ENCODE measurements at places on chromosomes 7 and 10. TPM values are rescaled to one million over a fixed set of nuclear protein-coding genes. Genes with fewer than 3 reads are reported as not detected.

GRCh38 chr10:59908808-59909143, 2.4 kb upstream of the CCDC6 start:
- DNase-seq = no peak

DNA sequence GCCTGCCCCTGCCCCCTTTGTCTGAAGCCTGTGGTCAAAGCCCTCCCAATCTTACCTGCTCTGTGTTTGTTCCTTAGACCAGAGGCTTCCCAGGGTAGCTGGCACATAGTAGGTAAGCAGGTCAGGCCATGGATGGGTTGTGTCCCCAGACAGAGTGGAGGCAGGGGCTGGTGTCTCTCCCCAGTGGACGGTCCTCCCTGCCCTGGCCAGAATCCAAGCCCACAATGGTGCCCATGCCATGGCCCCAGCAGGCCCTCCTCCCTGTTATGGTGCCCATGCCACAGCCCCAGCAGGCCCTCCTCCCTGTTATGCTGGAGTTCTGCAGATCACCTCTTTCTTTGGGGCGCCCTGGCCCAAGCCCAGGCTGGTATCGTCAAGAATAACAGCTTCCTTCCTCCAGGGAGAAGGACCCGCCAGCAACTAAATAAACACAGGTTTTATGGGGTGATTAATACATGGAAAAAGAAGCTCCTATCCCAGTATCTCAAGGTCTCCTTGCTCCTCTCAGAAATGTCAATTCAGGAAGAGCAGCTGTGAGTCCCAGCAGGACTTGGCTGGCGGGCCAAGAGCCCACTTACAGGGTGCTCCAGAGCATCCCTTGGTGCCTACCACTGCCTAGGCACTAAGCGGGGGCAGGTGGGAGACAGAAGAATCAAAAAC, 82.0 kb downstream of the NEURL1 start:
- DNase-seq = no peak

DNA sequence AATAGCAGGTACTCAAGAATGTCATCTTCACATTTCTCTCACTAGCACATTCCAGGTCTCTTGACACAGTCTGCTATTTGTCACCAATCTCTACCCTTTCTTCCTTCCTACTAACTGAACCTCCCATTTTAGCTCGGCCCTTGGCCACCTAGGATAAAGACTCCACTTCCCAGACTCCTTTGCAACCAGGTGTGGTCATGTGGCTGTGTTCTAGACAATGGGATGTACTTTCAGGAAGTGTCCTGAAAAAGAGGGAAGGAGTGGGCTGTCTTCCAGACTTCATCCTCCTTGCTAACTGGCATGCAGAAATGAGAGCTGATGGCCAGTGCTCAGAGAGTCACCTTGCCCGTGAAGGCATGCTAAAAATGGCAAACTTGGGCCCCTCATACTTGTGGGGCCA, 139.2 kb downstream of the AMPH start:
- DNase-seq = no peak

- DNase-seq = no peak
Measured at GRCh38 chr7:82247814-82248433, 195.7 kb downstream of the CACNA2D1 start.

GRCh38 chr7:28591725-28592349, 179.5 kb downstream of the CREB5 start:
- DNase-seq = no peak

GRCh38 chr7:91957232-91957631, 16.6 kb downstream of the AKAP9 start:
- no peak for DNase-seq

DNA sequence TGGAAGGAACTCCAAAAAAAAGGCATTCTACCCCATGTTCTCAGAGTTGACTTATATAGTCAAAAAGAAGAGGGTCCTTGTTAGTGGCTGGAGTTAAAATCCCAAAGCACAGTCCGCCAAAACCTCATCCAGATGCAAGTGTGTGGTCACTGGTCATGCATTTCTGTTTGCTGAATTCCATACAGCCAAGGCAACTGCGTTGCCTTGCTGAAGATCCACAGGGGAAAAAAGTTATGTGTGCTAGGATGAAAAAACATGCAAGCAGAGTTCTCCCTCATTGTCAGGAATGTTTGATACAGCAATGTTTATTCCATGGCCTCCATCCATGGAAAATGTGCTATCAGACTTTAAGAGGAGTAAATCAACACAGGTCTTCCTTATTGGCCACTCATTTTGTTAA, 213.1 kb downstream of the CREB5 start:
- DNase-seq = no peak

DNA sequence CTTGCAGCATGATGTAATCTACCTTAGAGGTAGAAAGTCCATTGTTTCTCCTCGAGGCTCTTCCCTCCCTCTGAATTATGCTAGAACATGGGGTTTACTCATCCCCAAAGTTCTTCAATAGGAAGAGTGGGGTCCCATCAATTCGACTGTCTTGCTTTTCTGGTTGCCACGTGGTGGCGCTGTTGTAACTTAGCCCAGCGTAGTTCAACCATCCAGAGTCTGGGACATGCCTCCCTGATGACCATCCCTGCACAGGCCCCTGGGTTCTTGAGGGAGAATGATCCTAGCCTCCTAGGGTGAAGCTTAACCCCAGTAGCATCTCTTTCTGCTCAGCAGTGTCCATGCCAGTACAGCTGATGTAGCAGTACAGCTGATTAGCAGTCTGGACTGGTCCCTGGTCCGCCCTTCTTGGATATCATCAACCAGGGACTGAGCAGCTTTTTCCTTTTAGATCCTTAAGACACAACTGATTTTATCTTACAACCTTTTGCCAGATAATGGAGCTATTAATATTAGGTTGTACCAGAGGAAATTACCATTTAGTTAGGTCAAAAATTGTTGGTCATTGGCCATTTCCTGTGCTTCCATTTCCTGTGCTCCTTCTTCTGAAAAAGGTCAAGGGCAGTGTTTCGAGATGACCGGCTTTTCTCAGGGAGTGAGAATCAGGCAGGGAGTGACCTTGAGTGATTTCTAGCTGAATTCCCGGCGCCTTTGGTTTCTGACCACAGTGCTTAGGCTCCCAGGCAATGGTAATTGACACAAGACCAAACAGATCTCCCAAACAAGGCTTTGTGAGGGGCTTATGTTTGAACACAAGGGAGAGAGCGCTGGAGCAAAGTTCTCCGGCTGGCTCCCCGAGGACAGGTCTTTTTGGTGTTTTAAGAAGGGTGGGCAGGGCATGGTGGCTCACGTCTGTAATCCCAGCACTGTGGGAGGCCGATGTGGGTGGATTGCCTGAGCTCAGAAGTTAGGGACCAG, 65.4 kb downstream of the TACC2 start:
- DNase-seq = no peak

GRCh38 chr10:129605266-129605985, 138.4 kb downstream of the MGMT start:
- DNase-seq = no peak

DNA sequence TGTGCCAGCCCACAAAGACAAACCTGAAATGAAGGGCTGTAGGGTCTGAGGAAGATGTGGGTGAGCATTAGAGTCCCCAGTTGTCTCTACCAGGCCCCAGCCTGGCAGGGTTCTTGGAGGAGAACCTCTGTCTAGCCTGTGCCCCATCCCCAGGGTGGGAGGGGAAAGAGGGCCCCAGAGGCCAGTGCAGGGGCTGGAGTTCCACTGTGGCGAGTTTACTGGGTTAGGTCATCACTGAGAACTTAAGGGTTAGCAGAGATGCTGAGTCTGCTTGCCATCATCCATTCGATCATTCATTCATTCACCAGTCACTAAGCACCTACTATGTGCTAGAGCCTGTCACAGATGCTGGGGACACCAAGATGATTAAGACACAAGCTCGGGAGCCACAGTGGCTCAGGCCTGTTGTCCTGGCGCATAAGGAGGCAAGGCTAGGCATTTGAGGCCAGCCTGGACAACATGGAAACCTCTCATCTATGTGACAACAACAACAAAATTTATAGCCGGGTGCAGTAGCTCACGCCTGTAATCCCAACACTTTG, 2.6 kb downstream of the ANKRD2 start:
- no peak for DNase-seq

DNA sequence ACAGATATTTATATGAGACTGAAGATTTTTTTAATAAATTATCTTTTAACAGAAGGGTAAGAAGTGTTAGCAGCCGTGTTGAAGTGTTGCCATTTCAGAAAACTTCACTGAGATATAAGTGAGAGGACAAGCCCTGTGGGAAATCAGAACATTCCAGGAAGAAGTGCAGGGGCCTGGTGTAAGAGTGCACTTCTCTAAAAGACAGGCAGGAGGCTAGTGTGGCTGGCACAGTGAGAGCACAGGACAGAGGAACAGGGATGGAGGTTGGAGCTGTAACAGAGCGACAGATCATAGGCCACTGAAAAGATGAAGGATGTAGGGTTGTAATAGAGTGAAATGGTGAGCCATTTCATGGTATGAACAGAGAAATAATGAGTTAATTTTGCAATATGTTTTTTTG, 608.9 kb downstream of the SORCS1 start:
- DNase-seq = no peak

- DNase-seq = no peak
Measured at GRCh38 chr10:130655313-130656186, 519.4 kb downstream of the GLRX3 start.

- DNase-seq = no peak
Measured at GRCh38 chr10:120266022-120266421, 191.0 kb upstream of the PLPP4 start.

DNA sequence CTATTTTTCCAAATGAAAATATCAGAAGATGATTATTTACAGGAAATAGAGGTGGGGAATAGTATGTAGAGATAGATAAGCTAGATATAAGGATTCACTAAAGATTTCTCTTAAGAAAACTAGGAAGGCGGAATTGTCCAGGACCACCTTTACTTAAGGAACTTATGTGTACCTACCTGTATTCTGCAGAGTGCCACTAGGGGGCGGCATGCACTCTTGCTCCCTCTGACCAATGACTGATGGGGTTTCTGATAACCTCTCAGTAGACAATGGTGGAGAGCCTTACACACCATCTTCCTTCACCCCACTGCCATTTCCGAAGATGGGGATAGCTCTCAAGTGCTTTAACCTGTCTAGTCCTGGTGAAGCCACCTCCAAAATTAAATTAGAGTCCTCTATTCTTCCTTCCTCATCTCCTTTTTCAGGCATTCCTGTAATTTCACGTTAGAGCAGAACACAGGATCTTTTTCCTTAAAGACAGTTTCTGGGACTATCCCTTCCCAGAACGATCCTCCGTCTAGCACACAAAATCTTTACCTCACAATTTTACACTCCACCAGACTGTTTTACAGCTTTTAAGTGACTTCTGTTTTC, 453.1 kb downstream of the SORCS1 start:
- no peak for DNase-seq

- no peak for DNase-seq
Measured at GRCh38 chr7:108204281-108204796, 74.2 kb upstream of the LAMB4 start.

DNA sequence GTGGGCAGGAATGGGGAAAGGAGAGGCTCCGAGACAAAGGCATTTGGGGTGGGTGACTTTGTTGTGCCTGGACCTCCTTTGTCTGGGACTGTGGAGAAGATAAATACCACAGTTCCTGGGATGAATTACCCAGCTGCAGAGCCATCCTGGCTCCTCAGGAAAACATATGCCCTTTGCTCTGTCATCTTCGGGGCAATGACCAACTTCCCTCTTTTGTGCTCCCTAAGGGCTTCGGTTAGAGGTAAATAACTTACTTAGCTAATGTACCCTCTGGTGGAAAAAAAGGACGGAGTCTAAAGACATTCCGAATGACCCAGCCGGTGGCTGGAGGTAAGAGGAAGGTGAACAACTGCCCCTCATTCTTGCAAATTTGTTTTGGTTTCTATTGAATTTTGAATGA, 345.7 kb downstream of the GATA3 start:
- DNase-seq = no peak

The GPR141 gene
- not detected for total RNA-seq

The HOXA4 gene
- total RNA-seq = 6.8 TPM

The SLC13A1 gene
- not detected for total RNA-seq

The MAGI2 gene
- total RNA-seq = 6.7 TPM

The DOCK4 gene
- 150 TPM for total RNA-seq

The PDE6C gene
- total RNA-seq = not detected

The IL2RA gene
- not detected for total RNA-seq

The ARHGAP22 gene
- 65.8 TPM for total RNA-seq

The MYOZ1 gene
- total RNA-seq = not detected

The WNT8B gene
- not detected for total RNA-seq

The ANKRD61 gene
- not detected for total RNA-seq

All from glomerular endothelial cell (primary cell).